ENCODE measurements at places on chromosomes 2 and 18.

DNA sequence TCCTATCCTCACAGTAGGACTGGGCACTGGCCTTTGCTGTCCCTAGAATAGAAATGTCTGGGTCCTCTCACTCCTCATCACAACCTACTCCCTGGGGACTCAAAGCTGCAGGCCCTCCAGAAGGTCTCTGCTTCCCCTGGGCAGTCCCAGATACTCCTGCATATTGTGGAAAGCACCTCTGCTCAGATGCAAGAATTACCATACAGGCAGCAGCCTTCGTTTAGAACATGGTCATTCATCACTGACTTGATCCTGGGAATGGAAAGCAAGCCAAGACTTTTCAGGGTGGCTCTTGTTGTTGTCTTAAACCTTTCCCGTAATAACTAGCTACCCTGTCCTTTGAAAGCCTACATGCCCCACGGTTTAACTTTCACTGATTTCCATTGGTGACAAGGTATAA is 53.1 kb upstream of the NPAS2 start:
- DNase-seq = no peak

DNA sequence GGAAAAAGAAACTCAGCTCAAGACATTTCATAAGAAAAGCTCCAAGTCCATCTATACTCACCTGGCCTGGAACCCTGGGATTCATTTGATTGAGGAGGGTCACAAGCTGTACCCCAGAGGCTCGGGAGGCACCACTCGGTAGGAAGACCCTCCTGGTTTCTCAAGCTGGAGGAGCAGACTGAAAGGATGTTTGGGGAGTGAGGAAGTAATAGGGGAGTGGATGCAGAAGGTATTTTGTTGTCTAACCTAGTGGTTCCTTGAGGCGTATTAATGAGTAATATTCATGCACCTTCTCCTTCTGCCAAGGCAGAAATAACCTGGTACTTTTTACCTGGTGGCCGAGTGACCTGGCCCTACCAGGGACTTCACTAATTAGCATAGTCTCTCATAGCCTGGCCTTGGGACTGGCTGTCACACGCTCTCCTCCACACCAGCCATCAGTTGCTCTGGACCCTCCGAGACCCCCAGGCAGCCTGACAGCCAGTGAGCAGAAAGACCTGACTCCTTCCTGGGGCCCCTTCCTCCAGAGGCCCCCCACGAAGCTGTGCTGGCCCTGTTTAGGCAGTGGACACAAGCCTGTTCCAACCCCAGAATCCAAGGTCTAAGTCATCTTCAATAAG is 161.4 kb downstream of the BCL2 start:
- no peak for DNase-seq

DNA sequence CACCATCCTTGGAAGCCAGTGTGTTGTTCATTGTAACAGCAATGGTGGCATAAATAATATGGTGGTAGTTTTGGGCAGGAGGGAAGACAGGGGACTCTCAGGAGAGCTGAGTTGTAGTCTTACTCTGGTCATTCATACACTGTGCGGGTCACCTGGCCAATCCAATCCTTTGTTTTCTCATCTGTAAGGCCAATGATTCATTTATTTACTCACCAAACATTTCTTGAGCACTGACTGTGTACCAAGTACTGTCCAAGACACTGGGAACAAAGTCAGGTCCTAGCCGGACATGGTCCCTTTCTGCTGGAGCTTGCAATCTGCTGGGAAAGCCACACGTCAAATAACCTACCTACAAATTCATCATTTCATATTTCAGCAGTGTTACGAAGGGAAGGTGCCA is 302.7 kb downstream of the CYP26B1 start:
- DNase-seq = no peak

GRCh38 chr2:196195302-196195701 is 23.9 kb upstream of the STK17B start:
- no peak for DNase-seq

DNA sequence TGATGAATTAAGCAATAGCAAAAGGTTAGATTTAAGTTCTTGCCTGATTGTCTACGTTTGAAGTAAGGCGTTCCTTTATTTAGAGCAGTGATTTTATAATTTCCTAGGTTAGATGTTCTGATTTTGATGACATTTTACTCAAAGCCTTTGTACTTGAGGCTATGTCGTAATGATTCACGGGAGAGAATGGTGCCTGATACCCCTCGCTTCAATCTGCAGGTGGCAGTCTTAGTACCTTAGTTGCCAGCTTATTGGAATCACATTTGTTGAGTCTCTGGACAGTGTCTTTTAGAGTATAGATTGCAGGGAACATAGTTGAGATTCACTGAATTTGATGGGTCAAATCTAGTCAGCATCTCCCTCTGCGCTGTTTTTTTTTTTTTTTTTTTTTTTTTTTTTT is 89.5 kb downstream of the BIRC6 start:
- DNase-seq = no peak

DNA sequence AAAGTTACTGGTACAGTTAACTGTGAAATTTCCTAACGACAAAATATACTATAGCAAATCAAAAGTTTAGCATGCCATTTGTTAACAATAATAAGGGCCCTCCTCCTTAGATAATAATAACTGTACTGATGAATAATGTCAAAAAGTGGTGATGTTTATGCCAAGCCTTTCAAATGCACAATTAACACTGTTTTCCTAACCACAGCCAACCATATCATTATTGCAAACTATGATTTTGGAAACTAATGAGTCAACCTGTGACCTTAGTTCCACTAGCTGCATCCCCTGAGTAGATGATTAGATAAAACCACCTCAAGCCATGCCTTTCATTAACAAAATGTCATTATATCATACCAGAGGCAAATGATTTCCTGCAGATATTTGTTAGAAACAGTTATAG is 25.1 kb upstream of the GPR75 start:
- DNase-seq = no peak

- no peak for DNase-seq
These were observed 79.2 kb downstream of the HS1BP3 start for GRCh38 chr2:20571644-20572215.

- no peak for DNase-seq
These were observed 124.8 kb downstream of the NUP35 start for GRCh38 chr2:183248866-183249567.

- no peak for DNase-seq
These were observed 112.8 kb upstream of the FN1 start for GRCh38 chr2:215548714-215549113.

- DNase-seq = no peak
These were observed 867 bp downstream of the SF3B6 start for GRCh38 chr2:24075259-24075658.

DNA sequence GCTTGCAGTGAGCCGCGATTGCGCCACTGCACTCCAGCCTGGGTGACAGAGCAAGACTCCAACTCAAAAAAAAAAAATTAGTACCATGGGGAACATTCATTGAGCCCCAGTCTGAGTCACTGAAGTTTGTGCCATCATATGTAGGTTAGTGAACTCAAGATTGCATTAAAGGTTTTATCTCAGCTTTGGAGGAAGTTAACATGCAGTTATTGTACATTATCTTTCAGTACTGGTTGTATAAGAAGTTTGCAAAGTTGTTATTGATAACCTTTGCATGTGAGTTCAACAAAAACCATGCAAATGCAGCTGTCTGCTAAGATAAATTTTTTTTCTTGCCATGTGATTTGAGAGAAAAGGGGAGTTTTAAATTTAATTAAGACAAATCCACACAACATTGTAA is 95.7 kb downstream of the MEIS1 start:
- DNase-seq = no peak

GRCh38 chr2:101622210-101623030 is 75.1 kb upstream of the MAP4K4 start:
- no peak for DNase-seq

- DNase-seq = no peak
These were observed 8.5 kb upstream of the THNSL2 start for GRCh38 chr2:88161446-88162244.

DNA sequence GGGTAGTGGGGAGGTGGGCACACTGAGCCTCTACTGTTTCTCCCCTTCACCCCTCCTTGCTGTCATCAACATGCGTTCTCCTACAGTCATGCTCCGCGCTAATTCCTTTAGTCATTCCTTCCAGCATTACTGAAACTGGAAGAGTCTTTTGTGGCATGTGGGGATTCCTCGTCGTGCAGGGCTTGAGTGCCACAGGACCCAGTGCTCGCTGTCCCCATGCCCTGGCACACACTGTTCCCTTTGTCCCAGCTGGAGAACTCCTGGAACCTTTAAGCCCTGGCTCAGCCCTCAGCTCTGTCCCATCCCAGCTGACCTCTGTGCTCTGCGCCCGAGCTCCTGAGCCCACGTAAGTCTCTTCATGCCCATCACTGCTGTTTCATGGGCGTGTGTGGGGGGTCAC is 42.1 kb downstream of the ODC1 start:
- no peak for DNase-seq

- DNase-seq = no peak
These were observed 171.0 kb downstream of the SLC4A3 start for GRCh38 chr2:219798430-219798829.

DNA sequence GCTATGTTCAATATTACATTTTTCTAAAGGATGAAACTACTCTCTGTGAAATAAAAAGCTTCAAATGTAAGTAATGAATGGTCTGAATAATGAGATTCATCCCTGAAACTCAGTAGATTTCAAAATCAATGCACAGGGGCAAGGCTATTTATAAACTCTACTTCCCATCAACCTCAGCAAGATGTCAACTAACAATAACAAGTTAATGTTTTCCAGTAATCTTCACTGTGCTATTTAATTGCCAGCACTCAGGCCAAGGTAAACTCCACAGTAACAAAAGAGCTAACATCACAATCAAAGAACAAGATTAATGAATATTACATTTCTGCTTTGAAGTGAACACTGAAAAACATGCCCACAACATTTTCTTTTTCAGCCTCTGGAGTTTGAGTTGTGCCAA is 144.3 kb upstream of the ZFP36L2 start:
- DNase-seq = no peak

GRCh38 chr18:36608107-36608506 is 220.7 kb downstream of the TPGS2 start:
- DNase-seq = no peak

- no peak for DNase-seq
These were observed 1.1 kb downstream of the CNDP2 start for GRCh38 chr18:74497324-74497676.

DNA sequence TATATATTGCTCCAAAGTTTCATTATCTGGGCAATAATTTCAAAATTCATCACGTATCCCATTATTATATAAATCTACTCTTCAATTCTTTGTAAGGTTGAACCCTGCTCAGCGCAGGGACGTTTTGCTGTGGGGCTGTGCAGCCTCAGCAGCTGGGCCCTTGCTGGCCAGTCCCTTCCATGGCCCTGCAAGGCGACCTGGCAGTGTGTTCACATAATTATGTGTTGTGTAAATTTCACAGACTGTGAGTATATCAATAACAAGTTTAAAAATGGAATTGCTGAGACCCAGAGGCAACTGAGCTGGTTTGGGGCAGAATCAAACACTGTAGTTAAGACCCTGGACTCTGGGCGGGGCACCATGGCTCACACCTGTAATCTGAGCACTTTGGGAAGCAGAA is 16.1 kb upstream of the MAL start:
- no peak for DNase-seq

- DNase-seq = no peak
These were observed 69.7 kb downstream of the DIPK1C start for GRCh38 chr18:74387383-74387782.

- DNase-seq = no peak
These were observed 5.8 kb upstream of the DGUOK start for GRCh38 chr2:73920577-73921545.

- DNase-seq = no peak
These were observed 2.3 kb upstream of the LPIN2 start for GRCh38 chr18:3015204-3015592.

- DNase-seq = no peak
These were observed 149.6 kb upstream of the GALNT5 start for GRCh38 chr2:157107877-157108276.

- no peak for DNase-seq
These were observed 306.0 kb upstream of the RAB12 start for GRCh38 chr18:8303151-8303755.

- no peak for DNase-seq
These were observed 45.1 kb downstream of the SUMO1 start for GRCh38 chr2:202193305-202193704.

GRCh38 chr2:175111200-175111657 is 56.8 kb downstream of the ATF2 start:
- DNase-seq = no peak

DNA sequence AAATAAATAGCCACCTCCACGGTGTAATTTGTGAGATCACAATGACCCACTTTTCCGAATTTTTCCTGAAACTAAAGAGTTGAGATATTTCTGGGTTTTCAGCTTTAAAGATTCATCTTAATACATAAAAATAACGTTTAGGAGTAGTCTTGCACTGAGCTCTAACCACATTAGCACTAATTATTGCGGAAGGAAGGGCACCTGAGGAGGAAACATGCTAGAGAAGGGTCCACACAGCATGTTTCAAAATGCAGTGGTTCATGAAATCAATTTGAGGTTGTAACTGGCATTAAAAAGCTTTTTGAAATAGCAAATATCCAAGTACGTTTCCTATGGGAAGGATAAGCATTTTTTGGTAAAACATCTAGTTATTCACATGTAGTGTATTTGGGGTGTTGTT is 8.4 kb downstream of the INPP4A start:
- no peak for DNase-seq

DNA sequence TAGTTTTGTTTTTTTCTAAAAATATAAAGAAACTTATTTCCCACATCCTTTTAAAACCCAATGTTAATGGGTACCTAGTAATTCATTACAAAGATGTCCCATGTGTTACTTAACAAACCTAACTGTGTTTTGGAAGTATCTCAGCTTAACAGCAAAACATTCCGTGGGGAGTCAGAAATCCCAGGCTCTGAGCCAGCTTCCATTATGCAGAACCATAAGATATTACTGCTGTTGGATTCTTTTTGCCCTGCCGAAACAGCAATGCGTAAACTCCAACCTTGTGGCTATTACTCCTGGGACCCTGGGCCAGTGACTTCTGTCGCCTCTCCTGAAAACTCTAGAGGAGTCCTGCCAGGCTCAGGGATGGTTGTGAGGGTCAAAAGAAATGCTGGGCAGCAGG is 174.1 kb downstream of the UXS1 start:
- DNase-seq = no peak

DNA sequence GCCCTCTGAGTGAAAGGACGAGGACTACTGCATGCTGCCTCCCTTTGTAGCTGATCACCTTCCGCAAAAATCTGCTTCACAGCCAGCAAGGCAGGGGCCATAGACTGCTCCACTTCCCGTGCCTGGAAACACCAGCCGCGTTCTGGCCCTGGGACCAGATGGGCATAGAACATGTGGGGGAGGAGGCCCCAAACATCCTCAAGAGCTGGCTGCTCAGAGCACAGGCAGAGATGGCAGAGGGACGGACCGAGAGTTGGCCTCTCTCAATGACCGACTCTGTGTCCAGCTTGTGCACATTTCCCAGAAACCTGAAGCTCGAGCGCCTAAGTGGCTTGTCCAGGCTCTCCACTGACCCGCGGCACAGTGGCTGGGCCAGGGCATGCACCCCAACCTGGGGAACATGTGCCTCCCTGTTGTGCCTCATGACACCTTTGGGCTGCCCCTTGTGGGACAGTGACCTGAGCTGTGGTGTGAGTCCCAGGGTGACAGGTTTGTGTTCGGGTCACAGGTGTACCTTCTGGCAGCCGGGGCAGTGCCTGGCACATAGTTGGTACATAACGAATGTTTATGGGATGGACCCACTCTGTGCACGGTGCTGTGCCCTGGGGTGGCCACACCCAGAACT is 9.1 kb downstream of the KCNF1 start:
- no peak for DNase-seq
